ENCODE measurements at places on chromosomes 16 and 17. TPM values are rescaled to one million over a fixed set of nuclear protein-coding genes. Genes with fewer than 3 reads are reported as not detected.
A peak's percentile ranks its signal among the peaks of the same experiment; 100 is the strongest.

DNA sequence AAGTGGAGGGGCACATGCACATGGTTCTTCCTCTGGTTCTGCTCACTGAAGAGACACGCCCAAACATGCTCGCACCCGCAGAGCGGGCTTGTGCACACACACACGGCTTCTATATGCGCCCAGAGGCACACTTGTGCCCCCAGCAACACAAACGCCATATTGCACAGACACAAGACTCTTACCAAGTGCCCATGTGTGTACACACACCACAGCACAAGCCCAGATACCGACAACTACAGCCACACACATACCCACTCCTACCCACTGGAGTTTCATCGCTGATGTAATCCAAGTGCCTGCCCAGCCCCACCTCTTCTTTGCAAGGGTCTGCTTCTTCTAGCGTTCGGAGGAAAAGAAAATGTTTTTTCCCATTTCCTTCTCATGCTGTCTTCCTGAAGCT, 6.5 kb upstream of the PRR29 start:
- DNase-seq, result no peak

DNA sequence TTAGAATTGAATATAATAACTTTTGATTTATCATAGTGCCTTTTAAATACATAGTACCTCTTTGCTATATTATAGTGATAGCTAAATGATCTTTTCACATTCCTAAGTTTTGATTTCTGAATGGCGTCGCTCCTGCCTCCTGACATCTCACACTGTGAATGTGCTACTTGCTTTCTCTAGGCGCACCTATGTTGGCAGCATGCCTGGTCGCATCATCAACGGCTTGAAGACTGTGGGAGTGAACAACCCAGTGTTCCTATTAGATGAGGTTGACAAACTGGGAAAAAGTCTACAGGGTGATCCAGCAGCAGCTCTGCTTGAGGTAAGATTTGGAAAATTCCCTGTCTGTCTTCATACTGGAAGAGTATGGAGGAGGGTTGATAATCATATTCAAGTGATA, 29.8 kb upstream of the ABCC11 start:
- DNase-seq, result peak; percentile 44

Gene CCDC200
- polyA plus RNA-seq, result not detected

GRCh38 chr16:70437582-70438557, 1.0 kb downstream of the ST3GAL2 start:
- DNase-seq, result peak; percentile 14

DNA sequence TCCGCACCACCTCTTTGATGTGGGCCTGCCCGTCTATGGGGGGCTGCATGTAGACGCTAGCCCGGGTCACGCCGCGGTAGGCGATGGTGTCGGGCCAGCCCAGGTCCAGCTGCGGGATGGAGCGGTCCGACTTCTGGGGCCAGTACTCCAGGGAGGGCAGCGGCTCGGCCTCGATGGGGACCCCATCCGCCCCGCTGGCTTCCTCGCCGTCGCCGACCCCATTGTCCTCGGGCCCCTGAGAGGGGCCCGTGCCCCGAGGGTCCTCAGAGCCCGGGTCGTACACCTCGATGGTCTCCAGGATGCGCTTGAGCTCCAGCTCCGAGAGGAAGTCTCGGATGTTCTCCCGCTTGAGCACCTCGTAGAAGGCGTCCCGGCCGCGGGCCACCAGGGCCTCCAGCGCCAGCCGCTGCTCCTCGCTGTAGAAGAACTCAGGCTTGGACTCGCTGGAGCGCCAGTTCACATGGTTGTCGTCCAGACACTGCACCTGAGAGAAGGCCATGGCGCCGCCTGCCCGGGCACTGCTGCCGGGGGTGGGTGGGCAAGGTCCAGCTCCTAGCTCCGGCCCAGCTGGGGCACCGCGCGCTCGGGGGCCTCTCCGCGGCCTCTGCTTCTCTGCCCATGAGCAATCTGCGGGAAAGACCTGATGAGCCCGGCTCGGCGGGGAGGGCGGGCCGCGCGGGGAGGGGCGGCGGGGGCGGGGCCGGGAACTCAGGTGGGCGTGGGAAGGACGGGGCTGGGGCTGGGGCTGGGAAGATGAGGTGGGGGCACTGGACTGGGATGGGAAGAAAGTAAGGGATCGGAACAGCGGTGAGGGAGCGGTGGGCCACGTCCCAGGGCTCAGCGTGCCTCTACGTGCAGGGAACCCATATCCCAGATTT, 782 bp downstream of the FAM83G start:
- DNase-seq, result peak; percentile 29
